Natural killer cell (primary cell): ENCODE measurements at places on chromosomes 16 and 17. TPM values are rescaled to one million over a fixed set of nuclear protein-coding genes. Genes with fewer than 3 reads are reported as not detected.

DNA sequence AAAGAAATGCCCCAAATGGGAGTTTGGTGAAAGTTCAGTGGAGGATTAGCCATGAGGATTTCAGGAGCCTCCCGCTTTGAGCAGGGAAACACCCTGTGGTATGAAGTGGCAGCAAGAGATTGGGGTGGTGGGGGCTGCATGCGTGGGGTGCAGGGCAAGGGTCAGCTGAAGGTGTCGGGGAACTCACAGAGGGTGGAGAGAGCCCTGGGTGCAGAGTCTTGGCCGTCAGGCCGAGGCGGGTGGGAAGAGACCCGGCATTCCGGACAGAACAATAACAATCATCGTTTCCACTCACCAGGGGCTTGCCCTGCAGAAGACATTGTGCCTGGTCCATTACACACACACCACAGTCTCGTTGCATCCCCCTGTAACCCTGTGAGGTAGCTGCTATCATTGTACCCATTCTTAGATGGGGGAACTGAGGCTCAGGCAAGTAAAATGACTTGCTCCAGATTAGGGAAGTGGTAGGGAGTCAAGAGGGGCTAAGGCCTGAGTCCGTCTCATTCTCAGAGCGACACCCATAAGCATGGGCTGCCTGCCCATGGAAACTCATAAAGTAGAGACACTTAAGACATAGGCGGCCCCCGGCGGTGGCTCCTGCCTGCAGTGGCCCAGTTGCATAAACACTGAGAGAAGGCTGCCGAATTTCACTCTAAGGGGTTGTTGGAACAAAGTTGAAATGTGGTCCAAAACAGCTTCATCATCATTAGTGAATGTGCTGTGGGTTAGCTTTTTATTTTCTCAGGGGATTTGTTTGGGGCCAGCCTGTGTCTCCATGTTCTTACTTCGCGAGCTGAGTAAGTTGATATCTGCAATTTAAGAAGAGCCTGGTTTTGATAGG lies 93.3 kb downstream of the CMIP start:
- no peak for DNase-seq

GRCh38 chr16:57616876-57617275 lies 11.6 kb upstream of the ADGRG1 start:
- no peak for DNase-seq

GRCh38 chr16:13036600-13036999 lies 135.2 kb downstream of the SHISA9 start:
- no peak for DNase-seq

The SYT17 gene
- not detected for total RNA-seq

DNA sequence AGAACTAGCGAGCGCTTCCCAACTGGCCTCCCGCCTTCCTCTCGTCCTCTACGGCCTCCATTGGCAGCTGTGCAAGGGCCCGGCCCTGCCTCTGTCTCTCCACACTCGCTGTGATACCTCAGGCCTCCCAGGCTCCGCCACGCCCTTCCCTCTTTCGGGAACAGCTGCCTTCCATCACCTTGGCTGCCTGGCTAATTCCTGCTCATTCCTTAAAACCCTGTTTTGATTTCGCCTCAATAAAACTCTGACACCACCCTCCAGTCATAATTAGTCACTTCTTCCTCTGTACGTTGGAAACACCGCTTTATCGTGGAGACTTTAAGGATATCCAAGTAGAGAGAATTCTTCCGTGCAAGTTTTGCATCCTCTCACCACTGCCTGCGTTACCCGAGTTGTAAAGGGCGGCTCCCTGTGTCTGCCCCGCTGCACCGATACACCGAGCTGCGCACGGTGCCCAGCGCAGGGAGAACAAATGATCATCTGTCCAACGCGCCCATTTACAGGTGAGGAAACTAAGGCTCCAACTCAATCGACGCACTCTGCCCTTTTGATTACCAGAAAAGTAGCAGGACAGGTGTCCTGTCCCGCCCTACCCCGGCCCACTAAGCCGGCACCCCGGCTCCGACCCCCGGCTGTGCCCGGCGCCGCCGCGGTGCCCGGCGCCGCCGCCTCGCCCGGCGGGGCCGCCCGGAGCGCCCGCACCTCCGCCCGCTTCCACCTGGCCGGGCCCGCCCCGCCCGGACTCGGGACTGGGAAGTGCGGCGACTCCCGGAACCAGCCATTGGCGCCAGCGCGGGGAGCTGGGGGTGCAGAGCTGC lies 139.7 kb downstream of the SEC14L1 start:
- peak; percentile 39 for DNase-seq

- no peak for DNase-seq
These were observed 126.0 kb upstream of the SDK2 start for GRCh38 chr17:73770115-73770848.

The EVPLL gene
- total RNA-seq: not detected

DNA sequence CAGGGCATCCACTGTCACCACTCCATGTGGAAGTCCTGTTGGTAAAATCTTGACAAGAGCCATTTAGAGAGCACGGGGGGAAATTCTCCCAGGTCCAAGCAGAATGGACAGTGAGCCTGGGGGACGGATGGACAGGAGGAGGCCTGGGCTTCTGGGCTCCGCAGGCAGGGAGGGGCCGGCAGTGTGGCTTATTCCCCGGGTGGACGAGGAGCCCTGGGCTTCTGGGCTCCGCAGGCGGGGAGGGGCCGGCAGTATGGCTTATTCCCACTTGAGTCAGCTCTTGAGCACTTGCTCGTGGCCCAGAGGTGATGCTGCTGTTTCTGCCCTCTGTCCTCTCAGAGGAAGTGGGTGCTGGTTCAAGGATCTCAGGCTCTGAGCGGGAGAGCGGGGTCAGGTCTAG lies 22.2 kb upstream of the RPL13 start:
- no peak for DNase-seq

DNA sequence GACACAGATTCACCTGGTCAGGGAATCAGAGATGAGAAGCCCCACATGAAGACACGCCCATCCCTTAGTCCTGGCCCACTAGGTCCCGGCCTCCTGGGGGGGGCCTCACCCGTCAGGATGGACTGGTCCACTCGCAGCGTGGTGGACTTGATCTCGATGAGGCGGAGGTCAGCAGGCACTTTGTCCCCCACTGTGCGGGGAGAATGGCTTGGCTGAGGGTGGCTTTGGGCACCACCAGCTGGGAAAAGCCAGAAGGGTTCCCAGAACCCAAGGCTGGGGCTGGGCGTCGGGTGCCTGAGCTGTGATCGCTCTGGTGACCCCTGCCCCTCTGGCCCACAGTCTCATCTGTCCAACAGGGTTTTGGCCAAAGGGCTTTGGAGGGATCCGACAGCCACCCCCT lies 13.7 kb downstream of the ATP2A3 start:
- no peak for DNase-seq

DNA sequence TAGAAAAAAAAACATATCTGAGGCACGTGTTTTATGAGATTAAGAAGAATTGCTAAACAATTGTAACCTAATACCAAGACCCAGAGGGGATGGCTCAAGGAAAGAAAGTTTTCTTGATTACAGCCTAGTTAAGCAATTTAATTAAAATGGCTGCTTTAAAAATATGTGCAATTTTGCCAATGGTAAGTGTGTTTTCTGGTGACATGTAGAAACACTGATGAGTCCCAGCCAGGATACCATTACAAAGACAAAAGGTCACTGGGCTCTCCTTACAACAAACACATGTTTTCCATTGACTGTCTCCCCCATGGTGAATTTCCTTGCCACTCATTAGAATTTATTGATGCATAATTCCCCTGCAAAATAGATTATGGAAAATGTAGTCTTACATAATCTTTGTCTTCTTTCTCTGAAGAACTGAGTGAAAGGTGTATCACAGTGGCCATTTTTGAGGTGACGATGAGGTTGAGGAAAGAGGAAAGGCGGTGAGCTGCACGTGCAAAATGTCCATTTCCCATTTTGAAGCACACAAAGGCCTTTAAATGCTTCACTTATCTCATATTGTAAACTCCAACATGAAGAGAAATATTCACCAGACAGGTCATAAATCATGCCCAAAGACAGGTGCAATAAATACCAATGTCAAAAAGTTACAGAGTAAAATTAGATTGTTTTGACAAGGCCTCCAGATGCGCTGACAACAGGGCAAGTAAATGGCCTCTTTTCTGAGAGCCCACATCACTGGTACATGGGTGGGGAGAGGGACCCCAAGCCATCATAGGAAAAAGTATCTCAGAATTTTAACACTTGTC lies 696.9 kb downstream of the KCNJ2 start:
- no peak for DNase-seq

The SLC52A1 gene
- not detected for total RNA-seq

The CLEC10A gene
- 0.54 TPM for total RNA-seq
